ENCODE measurements at places on chromosomes 1 and 21.

- DNase-seq: no peak
Measured at GRCh38 chr1:4087530-4088420, 187.7 kb upstream of the C1orf174 start.

DNA sequence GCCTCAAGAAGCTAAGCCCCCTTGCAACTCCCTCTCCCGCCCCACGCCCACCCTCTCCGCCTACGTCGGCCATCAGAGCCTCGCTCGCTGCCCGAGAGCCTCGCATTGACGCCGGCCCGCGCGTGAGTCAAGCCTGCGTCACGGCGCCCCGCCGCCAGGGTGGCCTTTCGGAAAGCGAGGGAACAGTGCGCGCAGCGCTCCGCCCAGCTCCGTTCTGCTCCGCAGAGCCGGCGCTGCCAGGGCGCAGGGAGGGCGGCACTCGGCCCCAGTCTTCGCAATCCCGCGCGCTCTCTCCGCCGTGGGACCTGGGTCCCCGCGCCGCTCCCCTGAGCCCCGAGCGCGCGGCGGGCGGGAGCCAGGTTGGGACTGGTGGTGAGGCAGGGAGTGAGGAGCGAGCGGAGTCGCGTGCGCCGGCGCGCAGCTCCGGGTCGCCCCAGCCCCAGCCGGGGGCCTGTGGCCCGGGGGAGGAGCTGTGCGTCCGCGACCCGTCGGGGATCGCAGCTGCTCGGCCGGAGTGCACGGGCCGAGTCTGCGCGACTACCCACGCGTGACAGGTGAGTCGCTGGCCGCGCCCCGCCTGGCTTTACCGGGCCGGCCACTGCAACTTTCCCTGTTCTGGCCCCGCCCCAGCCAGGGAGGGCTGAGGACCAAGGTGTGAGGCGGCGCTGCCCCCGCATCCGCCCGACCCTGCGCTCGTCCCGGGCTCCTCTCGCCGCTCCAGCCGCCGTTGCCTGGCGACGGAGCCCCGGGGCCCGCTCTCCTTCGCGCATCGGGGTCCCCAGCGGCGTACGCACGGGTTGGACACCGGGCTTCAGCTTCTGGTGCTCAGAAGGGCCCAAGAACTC, at the start of gene SLC6A17:
TSS of gene SLC6A17 (plus strand) at position 165 of the 845 bp plus-strand sequence. CDS start 16,436 bp downstream, outside the sequence.
- no peak for DNase-seq

DNA sequence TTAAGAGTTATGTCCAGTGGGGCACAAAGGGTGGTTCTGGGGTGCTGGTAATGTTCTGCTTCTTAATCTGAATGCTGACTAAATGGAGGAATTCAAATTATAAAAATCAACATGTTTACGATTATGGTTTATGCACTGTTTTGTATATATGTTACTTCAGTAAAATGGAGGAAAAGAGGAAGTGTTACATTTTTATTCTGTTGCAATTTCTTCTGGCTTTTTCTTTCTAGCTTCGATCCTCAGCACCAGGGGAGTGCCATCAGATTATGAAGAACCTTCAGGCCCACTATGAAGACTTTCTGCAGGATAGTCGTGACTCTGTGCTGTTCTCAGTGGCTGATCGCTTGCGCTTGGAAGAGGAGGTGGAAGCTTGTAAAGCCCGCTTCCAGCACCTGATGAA, 105.5 kb downstream of the MACF1 start:
- DNase-seq: no peak

GRCh38 chr1:164706606-164706987, 147.6 kb downstream of the PBX1 start:
- DNase-seq: no peak

- no peak for DNase-seq
Measured at GRCh38 chr1:179230251-179230650, 774 bp upstream of the ABL2 start.

- no peak for DNase-seq
Measured at GRCh38 chr1:46394872-46395465, 852 bp downstream of the FAAH start.

GRCh38 chr1:111161843-111162487, 21.9 kb downstream of the CEPT1 start:
- no peak for DNase-seq

GRCh38 chr1:23367451-23367790, 2.2 kb downstream of the ZNF436 start:
- DNase-seq: no peak

GRCh38 chr1:202680586-202681352, 29.5 kb downstream of the SYT2 start:
- DNase-seq: no peak

DNA sequence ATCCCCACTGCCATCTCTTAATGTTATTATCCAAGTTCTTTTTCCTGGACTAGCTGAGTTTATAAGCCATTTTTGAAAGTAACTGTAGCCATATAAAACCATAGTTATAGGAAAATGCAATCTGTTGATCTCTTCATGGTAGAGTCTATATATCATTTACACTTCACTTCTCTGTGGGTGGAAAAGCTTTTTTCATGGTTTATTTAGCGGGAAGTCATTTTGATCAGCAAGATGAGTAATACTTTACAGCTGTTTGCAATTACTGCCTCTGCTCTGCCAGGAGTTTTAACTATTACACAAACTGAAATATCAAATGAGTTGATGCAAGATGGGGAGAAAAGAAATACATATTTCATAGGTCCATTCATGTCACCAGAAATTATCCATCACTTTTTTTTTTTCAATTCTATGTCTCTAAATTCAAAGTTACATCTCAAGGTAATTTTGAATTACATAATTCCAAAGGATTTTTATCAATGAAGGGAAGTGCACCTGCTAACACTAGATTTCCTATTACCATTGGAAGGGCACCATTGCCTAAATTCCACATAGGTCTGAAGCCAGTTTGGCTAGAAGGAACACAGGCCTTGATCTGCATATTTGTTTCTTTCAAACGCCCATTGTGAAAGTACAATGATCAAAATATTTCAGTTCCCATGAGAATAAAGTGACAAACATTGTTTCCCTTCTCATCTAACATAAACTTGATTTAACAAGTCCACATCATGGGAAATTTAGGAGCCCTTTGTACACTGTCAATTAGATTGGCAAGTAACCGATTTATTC, 296.7 kb downstream of the ZNF326 start:
- DNase-seq: no peak

DNA sequence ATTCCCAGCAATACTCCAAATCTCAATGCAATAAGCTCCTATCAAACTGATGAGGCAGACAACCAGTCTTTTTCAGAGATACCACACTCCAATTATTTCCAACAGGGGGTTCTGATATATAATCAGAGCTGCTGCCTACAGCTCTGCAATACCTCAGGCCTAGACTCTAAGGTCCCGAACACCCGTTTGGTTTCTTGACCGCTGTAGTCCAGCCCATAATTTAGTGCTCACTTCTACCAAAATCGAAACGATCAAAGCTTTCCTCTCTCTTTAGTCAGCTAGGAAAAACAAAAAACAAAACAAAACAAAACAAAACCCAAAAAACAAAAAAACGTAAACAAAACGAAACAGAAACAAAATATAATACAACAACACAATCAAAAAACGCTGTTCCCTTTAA, 453.0 kb downstream of the NEGR1 start:
- DNase-seq: no peak

- DNase-seq: no peak
Measured at GRCh38 chr1:214727274-214727673, 124.3 kb downstream of the CENPF start.

DNA sequence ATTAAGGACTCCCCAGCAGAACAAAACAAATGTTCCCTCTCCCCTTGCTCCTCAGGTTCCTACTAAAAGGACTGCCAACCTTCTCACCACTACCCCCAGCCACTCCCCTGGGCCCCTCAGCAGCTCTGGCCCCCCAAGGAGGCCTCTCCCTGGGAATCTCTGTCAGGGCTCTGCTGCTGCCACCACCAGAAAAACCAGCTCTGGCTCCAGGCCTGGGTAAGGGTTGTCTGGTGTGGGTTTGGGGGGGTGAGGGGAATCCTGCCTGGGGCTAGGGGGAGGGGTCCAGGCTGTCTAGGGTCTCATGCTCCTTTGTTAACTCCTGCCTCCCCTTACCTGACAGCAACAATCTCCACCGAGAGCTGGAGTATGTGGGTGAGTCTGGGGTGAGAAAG, 4.8 kb downstream of the NECTIN4 start:
- DNase-seq: no peak

DNA sequence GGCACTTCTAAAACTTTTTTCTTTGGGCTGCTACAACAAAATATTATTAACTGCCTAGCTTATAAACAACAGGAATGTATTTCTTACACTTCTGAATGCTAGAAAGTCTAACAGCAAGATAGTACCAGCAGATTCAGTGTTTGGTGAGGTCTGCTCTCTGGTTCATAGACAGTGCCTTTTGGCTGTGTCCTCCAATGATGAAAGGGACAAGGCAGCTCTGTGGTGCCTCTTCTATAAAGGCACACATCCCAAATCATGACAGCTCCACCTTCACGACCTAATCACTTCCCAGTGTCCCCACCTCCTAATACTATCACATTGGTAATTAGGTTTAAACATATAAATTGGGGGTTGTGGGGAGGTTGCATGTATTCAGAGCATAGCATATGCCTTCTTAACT, 9.5 kb downstream of the CFH start:
- DNase-seq: no peak

GRCh38 chr21:31136891-31137290, 98.6 kb upstream of the KRTAP19-8 start:
- no peak for DNase-seq

DNA sequence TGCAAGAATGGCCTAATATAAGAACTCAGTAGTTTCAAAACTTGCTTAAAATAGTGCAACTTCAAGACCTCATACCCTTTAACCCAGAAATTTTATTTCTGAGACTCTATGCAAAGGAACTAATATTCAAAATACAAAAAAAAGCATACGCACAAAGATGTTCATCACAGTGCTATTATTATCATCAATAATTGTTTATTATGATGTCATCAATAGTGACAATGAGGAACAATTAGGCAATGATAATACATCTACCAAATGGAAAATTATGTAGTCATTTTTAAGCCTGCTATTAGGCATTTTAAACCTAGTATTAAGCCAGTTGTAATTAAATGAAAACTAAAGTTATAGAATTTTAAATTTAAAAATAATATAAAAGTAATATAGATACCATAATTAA, 3.3 kb downstream of the TTLL7 start:
- DNase-seq: no peak

DNA sequence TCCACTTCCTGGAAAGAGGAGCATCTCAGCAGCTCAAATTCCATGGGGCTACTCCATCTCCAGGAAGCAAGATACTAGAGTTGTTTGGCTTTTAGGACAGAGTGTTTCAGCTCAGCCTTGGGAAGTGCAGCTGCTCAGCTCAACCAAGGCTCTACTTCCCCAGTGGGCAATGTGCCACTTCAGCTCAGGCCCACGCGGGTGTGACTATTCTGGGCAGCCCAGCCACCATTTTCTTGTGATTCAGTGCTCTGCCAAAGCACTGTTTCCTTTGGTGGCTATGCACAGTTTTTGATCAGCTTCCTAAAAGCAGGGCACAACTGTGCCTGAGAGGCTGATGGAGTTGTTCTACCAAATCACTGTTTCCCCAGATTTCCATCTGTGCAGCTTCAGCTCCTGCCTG, 1104.9 kb upstream of the TMPRSS15 start:
- no peak for DNase-seq

- DNase-seq: no peak
Measured at GRCh38 chr1:26081267-26082019, 14.0 kb upstream of the TRIM63 start.

GRCh38 chr21:36647279-36648093, 51.4 kb upstream of the SIM2 start:
- DNase-seq: no peak

DNA sequence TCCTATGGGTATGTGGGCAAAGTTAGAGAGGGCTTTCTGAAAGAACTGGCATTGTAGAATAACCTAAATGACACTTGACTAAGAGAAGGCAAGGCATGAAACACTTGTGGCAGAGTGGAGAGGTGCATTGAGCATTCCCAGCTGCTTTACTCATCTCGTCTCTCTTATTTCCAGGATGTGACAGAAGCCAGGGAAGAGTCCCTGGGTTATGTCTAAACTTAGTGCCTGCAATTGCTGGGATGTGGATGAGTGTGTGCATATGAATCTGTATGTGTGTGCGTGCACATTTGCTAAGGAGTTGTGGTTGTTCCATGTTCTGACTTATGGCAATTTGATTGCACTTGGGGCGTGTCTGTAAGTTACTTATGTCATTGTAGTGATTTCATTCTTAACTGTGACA, 1326.5 kb upstream of the B3GALT2 start:
- no peak for DNase-seq

- no peak for DNase-seq
Measured at GRCh38 chr1:240803151-240803550, 191.2 kb upstream of the GREM2 start.

DNA sequence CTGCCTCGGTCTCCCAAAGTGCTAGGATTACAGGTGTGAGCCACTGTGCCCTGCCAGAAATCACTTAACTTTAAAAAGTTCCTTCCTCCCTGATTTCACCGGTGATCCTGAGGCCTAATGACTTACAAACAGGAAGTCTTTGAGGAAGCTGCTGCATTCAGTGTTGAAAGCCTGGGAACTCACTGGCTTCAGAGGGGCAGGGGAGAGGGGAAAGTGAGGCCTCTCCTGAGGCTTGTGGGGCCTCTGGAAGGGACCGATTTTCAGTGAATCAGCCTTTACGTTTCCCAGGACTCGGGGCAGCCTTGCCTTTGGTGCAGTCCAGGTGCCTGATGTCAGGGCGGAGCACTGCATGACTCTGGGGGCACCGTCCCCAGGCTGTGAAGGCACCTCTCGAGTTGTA, 30.1 kb upstream of the ARHGEF10L start:
- no peak for DNase-seq

DNA sequence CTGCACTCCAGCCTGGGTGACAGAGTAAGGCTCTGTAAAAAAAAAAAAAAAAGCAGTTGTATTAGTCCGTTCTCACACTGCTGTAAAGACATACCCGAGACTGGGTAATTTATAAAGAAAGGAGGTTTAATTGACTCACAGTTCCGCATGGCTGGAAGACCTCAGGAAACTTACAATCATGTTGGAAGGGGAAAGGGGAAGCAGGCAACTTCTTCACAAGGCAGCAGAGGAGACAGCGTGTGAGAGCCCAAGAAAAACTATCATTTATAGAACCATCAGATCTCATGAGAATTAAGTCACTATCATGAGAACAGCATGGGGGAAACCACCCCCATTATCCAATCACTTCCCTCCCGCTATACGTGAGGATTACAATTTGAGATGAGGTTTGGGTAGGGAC, 151.7 kb upstream of the NR5A2 start:
- DNase-seq: no peak

GRCh38 chr1:34924759-34925555, 4.5 kb downstream of the DLGAP3 start:
- DNase-seq: no peak

GRCh38 chr1:89941110-89941766, 53.7 kb upstream of the ZNF326 start:
- DNase-seq: no peak

GRCh38 chr1:110004583-110004982, 20.0 kb downstream of the AHCYL1 start:
- DNase-seq: no peak

GRCh38 chr21:43346551-43346950, 80.4 kb downstream of the SIK1 start:
- no peak for DNase-seq

GRCh38 chr1:47867438-47868347, 129.5 kb downstream of the TRABD2B start:
- DNase-seq: no peak

Measured in stimulated activated CD8-positive, alpha-beta memory T cell treated with anti-CD3 and anti-CD28 coated beads, Interleukin-7, amount 100 ng/mL, for 1 hour (primary cell).